HT-29 (cell line): ENCODE measurements at places on chromosomes 4 and X. TPM values are rescaled to one million over a fixed set of nuclear protein-coding genes. Genes with fewer than 3 reads are reported as not detected.

Gene REELD1
- not detected in 2 replicates for total RNA-seq

Gene DSPP
- not detected in 2 replicates for total RNA-seq

Gene ZNF732
- not detected in 2 replicates for total RNA-seq

- DNase-seq = no peak
Observed at GRCh38 chrX:118545510-118545909, 49.9 kb downstream of the DOCK11 start.

GRCh38 chr4:6909970-6910339 is 329 bp downstream of the TBC1D14 start:
- peak; percentile 28 for DNase-seq

GRCh38 chr4:123291329-123291728 is 105.3 kb upstream of the SPRY1 start:
- no peak for DNase-seq
